ENCODE measurements at places on chromosomes 2 and 18. TPM values are rescaled to one million over a fixed set of nuclear protein-coding genes. Genes with fewer than 3 reads are reported as not detected.
A peak's percentile ranks its signal among the peaks of the same experiment; 100 is the strongest.

GRCh38 chr2:206863196-206863595 is 76.1 kb upstream of the CPO start:
- H3K27me3 ChIP-seq: no peaks in the 10 kb centered on the region
- H3K4me3 ChIP-seq: no peak overlapping the region
- DNase-seq: no peak
- H3K4me1 ChIP-seq: no peaks in the 10 kb centered on the region
- H3K36me3 ChIP-seq: no peaks in the 10 kb centered on the region
- no peak overlapping the region for H3K27ac ChIP-seq

- no peak for DNase-seq
- no peaks in the 10 kb centered on the region for H3K27me3 ChIP-seq
- H3K27ac ChIP-seq: peak overlapping the region; percentile 18
Measured at GRCh38 chr2:173448938-173449471, 94.3 kb downstream of the CDCA7 start.

GRCh38 chr18:24138409-24138788 is 463 bp upstream of the CABYR start:
- no peaks in the 10 kb centered on the region for H3K4me1 ChIP-seq
- peak overlapping the region; percentile 56 for H3K27ac ChIP-seq
- no peak for DNase-seq
- H3K36me3 ChIP-seq: no peaks in the 10 kb centered on the region

Gene MARCHF7
- 90.1 TPM for total RNA-seq

DNA sequence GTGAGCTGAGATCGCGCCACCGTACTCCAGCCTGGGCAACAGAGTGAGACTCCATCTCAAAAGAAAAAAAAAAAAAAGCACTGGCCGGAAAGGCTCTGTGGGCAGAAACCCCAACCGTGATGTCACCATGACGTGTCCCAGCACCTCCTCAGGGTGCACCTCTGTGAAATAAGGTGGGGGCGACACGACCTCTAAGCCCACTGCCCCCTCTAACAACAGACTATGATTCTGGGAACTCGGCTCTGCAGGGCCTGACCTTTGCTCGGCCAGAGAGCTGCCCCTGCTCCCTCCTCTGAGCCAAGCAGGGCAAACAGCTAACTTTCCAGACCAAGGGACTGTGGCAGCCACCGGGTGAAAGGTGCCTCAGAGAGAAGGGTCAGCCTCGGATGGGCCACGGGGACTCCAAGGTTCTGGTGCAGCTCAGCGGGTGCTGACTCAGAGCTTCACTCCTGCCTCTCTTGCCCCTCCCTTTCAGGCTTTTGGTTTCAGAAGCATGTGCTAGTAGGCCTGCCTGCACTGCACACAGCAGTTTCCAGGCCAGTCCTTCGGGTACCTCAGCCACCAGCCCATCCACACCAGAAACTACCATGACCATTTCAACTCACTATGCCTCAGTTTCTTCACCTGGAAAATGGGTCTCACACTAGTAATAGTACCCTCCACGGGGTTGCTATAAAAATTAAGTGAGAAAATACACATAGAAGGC is 8.0 kb downstream of the TMBIM1 start:
- H3K36me3 ChIP-seq: peaks cover 20% of the 10 kb centered on the region
- H3K27ac ChIP-seq: peak overlapping the region; percentile 100
- peak overlapping the region; percentile 10 for H3K4me3 ChIP-seq
- DNase-seq: no peak
- peaks cover 73% of the 10 kb centered on the region for H3K4me1 ChIP-seq

Gene EVX2
- total RNA-seq: 0.11 TPM

DNA sequence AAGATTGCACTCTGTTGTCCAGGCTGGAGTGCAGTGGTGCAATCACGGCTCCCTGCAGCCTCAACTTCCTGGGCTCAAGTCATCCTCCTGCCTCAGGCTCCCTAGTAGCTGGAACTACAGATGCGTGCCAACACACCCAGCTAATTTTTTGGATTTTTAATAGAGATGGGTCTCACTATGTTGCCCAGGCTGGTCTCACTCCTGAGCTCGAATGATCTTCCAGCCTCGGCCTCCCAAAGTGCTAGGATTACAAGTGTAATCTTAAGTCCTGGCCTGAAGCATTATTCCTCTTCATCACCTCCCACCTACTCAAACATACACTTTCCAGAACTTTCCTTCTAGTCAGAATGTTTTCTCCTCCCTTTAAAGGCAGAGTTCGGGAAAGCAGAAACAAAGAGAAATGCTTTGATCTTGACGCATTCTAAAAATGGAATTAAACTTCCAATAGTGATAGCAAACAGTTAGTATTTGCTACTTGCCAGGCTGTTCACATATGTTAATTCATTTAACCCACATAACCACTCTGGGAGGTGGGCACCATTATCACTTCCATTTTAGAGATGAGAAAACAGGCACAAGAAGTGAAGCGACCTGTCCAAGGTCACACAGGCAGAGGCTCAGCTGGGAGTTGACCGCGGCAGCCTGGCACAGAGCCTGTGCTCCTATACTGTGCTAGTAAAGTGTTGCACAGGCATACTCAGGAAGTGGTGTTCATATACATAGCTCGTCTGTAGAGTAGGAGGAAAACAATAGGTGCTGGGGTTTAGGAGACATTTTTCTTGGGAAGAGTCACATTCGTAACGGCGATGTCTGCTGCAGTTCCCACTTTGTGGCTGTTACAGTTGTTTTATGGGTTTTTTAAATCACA is 24.6 kb downstream of the TEX44 start:
- peak overlapping the region; percentile 99 for H3K27ac ChIP-seq
- no peak for DNase-seq
- peaks cover 46% of the 10 kb centered on the region for H3K4me1 ChIP-seq
- H3K27me3 ChIP-seq: no peaks in the 10 kb centered on the region
- no peak overlapping the region for H3K4me3 ChIP-seq
- H3K36me3 ChIP-seq: no peaks in the 10 kb centered on the region

- peak overlapping the region; percentile 81 for H3K27ac ChIP-seq
- peaks cover 10% of the 10 kb centered on the region for H3K36me3 ChIP-seq
- no peaks in the 10 kb centered on the region for H3K27me3 ChIP-seq
- peaks cover 69% of the 10 kb centered on the region for H3K4me1 ChIP-seq
Measured at GRCh38 chr2:207768168-207768865, 1.4 kb downstream of the FZD5 start.

Gene GPR75
- total RNA-seq: 3.0 TPM
